ENCODE measurements at places on chromosomes 16 and 17.

DNA sequence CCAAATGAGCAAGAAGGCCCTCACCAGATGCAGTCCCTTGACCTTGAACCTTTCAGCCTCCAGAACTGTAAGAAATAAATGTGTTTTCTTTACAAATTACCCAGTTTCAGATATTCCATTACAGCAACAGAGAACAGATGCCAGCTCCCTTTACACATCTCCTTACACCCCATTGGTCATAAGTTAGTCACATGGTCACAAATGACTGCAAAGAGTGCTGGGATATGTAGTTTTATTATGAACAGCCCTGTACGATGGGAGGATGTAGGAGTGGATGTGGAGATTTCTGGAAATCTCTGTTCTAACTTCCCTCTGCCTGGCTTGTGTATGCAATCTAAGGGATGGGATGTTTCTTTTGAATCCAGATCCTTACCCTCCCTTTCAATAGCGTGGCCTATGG, 13.3 kb upstream of the RPL38 start:
- DNase-seq: no peak

- DNase-seq: no peak
Observed at GRCh38 chr16:85259832-85260167, 147.5 kb upstream of the CIBAR2 start.

DNA sequence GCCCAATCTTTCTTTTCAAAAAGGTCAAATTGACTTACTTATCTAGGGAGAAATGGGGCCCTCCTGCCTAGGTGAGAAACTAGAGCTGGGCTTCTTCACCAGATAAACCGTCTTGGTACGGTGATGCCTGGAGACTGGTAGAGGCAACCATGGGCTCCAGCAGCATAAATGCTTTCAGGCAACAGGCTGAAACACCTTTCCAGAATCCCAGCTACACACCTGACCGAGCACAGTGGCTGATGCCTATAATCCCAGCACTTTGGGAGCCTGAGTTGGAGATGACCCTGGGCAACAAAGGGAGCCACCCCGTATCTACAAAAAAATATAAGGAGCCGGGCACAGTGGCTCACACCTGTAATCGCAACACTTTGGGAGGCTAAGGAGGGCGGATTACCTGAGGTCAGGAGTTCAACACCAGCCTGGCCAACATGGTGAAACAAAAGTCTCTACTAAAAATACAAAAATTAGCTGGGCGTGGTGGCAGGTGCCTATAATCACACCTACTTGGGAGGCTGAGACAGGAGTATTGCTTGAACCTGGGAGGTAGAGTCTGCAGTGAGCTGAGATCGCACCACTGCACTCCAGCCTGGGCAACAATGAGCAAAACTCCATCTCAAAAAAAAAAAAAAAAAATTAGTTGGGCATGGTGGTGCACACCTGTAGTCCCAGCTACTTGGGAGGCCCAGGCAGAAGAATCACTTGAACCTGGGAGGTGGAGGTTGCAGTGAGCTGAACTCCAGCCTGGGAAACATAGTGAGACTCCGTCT, 8.0 kb downstream of the TRAF4 start:
- no peak for DNase-seq

DNA sequence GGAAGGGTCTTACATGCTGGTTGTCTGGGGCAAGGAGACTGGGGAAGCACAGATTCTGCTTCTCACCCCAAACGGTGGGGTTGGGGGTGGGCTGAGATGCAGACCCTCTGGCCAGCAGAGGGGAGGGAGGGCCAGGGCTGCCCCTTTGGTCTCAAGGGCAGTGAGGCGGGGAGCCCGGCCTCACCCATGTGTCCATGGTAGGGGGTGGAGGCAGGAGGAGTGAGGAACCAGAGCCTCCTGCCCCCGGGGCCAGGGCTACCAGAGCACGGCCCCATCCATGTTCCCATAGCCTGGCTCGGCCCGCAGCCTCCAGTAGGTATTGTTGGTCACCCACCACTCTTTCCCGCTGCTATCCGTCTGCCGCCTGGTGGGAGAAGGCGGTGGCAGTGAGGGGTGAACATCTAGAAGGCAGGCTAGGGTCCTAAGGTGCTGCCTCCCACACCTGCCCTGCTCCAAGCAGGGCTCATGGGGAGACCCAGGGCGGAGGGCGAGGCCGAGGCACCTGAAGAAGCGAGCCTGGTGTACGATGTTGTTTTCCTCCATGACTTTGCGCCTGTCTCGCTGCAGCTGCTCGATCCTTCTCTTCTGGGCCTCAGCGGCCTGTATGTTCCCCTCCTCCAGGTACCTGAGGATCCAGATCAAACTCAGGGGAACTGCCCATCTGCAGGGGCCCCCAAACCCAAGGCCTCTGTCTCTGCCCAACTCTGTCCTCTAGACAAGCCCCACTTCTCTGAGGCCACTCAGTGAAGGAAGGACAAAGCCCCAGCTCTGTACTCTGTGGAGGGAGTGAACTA, 13.4 kb downstream of the OSBPL7 start:
- DNase-seq: no peak

GRCh38 chr16:4936991-4937781, at the start of gene PPL:
TSS of gene PPL (minus strand) at chr16:4937148. CDS start at chr16:4937045, 103 bp downstream.
- no peak for DNase-seq

- no peak for DNase-seq
Observed at GRCh38 chr17:51170736-51171135, 4.5 kb downstream of the NME2 start.

GRCh38 chr16:67000384-67001351, 12.3 kb downstream of the CES4A start:
- no peak for DNase-seq

GRCh38 chr17:67095803-67096202, 51.4 kb downstream of the CACNG1 start:
- no peak for DNase-seq

GRCh38 chr17:17985555-17985954, 12.9 kb downstream of the DRC3 start:
- DNase-seq: no peak
